ENCODE measurements at places on chromosomes 2 and 18.

DNA sequence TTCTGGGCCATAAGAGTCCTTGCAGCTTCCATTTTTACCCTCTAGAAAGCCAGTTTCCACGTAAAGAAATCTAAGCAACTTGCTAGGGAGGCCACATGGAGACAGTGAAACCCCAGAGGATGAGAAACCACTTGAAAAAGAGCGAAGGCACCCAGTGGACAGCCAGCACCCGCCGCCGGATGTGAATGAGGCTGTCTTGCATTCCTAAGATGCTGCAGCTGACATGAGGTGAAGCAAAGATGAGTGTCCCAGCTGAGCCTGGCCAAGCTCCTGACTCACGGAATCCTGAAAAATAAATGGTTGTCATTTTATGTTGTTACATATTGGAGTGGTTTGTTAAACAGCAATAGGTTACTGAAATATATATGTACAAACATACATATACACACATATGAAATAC lies 65.9 kb upstream of the STPG4 start:
- no peak for DNase-seq

DNA sequence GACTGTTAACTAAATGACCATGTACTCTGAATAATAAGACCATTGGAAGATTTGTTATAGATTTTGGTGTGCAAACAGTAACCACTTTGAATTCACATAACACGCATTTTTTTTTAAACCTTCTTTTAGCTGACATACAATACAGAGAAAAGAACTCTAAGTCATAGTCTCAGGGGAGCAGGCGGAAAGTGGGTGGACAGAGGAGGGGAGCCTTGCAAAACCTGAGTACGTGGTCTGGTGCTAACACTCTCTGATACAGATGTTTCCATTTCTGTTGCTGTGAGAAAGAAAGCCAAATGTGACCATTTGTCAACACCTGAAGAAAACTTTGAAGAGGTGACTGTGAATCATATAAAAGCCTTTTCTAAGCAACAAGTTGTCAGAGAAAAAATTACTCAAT lies 151.8 kb upstream of the GCFC2 start:
- DNase-seq: no peak

DNA sequence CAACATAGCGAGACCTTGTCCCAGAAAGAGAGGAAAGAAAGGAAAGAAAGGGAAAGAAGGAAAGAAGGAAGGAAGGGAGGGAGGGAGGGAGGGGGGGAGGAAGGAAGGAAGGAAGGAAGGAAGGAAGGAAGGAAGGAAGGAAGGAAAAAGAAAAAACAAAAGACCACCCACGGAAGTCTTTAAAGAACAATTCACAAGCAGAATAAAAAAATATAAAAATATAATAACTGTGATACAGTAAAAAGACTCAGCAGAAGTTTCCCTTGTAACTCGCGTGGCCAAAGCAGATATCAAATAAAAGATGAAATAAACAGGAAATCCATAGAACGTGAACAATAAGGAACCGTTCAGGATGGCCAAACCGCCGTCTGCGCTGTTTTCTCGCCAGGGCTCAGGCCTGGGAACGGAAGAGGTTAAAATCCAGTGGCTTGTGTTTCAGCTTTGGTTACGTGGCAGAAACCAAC lies 1.2 kb upstream of the SLC1A4 start:
- DNase-seq: no peak

- no peak for DNase-seq
Observed at GRCh38 chr2:194566907-194567660, 1089.9 kb upstream of the SLC39A10 start.

DNA sequence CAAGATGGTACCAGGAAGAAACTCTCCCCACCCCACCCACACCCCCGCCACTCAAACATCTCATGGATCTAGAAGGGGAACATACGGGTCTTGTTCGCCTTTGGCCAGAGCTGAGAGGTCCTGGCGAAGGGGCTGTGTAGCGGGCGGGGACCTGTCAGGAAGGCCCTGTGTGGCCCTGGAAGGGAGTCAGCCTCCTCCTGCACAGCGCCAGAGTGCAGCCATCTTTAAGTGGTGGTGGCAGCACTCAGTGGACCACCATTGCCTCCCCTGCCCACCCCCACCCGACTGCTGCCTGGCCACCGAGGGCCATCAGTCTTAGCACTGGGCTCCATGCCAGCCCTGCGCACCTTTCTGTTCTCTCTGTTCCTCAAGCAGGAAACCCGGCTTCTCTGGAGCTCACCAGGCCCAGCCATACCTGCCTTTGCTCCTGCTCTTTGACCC lies 11.6 kb upstream of the FAHD2A start:
- no peak for DNase-seq
